Activated CD4-positive, CD25-positive, alpha-beta regulatory T cell (primary cell): ENCODE measurements at places on chromosomes 1 and 21.

GRCh38 chr1:31793086-31793485 is 22.7 kb downstream of the SPOCD1 start:
- no peak for DNase-seq

- DNase-seq: no peak
Observed at GRCh38 chr1:21341022-21341421, 50.8 kb upstream of the ECE1 start.

- no peak for DNase-seq
Observed at GRCh38 chr1:60903591-60903990, 178.8 kb upstream of the NFIA start.

DNA sequence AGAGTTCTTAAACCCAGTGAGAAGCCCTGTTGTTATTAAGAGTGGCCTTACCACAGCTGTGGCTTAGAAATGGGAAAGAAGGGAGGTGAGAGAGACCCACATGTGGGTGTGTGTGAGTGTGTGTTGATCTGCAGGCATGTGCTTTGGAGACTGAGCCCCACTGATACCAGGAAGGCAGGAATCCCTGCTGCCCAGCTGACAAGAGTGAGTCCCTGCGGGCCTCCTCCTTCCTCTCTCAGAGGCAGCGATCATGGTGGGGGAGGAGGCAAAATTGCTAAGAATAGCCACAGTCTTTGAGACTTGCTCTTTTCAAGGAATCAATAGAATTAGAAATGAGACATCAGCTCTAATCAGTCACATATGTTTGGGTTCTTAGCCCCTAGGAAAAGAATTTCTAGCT is 87.0 kb upstream of the WARS2 start:
- DNase-seq: no peak
